Stimulated activated CD4-positive, alpha-beta T cell treated with anti-CD3 and anti-CD28 coated beads, Interleukin-1b, Interleukin-23, amount 100 ng/mL, for 24 hours (primary cell): ENCODE measurements at places on chromosomes 7 and 10.
A peak's percentile ranks its signal among the peaks of the same experiment; 100 is the strongest.

GRCh38 chr7:137635874-137636273 is 210.9 kb downstream of the DGKI start:
- DNase-seq: no peak

- no peak for DNase-seq
Measured at GRCh38 chr7:132739271-132739955, 163.1 kb upstream of the PLXNA4 start.

GRCh38 chr7:55439627-55440026 is 74.5 kb downstream of the LANCL2 start:
- no peak for DNase-seq

- DNase-seq: no peak
Measured at GRCh38 chr10:77357185-77357584, 280.4 kb downstream of the KCNMA1 start.

DNA sequence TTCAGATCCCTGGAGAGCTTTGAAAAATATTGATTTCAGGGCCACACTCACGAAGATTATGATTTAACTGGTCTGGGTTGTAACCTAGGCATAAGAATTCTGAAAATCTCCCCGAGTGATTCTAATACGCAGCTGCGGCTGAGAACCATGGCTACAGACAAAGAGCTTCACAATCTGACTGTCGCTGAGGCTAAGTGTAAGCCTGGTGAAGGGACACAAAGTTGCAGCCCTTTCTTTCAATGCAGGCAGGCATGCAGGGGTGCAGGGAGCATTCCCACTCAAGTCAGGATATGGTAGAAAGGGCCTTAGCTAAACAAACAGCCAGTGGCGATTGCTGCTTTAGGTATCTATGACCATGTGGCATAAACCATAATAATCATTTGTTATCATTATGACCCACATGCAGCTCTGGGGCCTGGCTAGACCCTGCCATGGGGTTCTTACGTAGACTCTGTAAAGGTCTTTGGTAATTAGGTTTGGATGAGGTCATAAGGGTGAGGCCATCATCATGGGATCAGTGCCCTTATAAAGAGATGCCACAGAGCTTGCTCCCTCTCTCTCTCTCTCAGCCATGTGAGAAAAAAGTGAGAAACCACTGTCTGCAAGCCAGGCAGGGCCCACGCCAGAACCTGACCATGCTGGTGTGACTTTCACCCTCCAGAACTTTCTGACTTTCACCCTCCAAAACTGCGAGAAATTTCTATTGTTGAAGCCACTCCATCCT is 88.4 kb upstream of the LANCL2 start:
- DNase-seq: no peak

DNA sequence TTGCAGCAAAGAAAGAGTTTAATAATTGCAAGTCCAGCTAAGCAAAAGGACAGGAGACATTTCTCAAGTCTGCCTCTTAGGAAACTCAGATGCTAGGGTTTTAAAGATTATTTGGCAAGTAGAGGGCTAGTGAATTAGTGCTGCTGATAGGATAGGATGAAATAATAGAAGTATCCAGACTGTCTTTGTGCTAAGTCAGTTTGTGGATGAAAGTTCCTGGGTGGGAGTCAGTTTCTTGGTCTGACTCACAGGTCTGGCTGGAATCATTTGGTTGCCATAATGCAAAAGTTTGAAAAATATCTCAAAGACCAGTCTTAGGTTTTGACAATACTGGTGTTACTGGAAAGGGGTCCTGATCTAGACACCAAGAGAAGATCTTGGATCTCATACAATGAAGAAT is 42.6 kb upstream of the INHBA start:
- no peak for DNase-seq

GRCh38 chr10:28374036-28374435 is 71.2 kb upstream of the MPP7 start:
- no peak for DNase-seq

- no peak for DNase-seq
Measured at GRCh38 chr10:43417950-43418768, 9.2 kb upstream of the HNRNPF start.

- no peak for DNase-seq
Measured at GRCh38 chr7:1987084-1987535, 245.6 kb downstream of the MAD1L1 start.

GRCh38 chr7:68020102-68020501 is 1023.5 kb downstream of the TYW1 start:
- DNase-seq: no peak

DNA sequence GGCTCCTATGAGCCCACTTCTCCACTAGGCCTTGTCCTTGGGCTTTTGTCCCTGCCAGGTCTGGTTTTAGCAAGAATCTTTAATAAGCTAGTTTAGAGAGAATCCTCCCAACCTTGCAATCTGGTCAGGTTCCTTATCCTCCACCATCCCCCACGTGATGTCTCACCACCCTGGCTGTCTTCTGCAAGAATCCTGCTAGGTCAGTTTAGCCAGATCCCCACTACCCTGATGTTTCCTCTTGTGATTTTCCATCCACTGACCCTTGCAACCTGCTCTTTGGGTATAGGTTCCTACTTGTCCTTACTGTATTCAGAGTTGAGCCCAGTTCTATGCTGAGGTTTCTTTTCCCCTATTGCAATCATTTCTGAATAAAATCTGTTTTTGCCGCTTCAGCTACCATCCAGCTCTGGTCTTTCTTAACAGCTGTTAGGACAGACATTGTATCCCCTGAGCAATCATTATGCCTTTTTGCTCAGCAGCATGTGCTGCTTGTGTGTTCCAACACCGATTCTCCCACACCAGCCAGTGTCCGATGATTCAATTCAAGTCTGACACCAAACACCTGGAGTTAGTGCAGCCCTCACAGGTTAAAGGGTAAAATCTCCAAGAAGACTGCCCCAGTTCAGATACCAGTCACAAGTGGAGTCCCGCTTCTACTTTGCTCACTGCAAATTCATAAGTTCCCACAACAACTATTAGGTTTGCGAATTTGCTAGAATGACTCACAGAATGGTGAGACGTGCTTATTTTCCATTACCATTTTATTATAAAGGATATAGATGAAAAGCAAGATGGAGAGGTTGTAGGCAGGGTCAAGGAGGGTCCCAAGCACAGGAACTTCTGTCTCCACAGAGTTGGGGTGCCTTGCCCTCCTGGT is 62.2 kb upstream of the ADCY1 start:
- DNase-seq: no peak

DNA sequence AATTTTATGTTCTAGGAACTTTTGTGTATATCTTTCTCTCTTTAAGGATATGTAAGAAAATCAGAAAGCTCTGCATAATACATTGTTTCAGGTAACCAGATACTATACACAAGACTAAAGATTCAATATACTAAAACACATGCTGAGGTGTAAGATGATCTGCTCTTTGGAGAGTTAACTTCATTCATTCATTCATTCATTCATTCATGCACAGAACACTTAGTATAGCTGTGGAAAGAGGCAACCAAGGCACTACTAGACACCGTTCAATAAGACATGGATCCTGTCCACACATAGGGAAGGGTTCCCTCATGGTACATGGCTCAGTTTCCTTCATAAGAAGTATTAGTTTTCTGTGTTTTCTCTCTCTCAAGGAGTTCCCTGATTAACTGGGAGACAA is 207.6 kb upstream of the AOAH start:
- DNase-seq: no peak

DNA sequence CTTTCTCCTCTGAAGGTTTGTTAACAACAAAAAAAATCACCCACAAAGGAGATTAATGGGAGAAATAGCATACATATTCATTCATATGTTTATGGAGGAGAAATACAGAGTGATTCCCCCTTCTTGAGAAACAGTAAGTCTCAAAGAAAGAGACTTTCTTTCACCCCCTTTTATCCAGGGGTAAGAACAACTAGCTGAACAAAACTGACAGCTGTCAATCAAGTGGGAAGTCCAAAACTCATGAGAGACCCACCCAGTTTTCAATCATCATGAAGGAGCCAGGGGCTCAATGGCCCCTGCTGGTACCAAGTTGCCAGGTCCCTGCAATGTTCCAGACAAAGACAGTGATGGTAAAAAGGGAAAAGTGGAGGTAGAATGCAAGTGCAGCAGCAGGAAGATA is 1.9 kb upstream of the CYP3A43 start:
- no peak for DNase-seq

- DNase-seq: peak; percentile 39
Measured at GRCh38 chr7:24821045-24821753, 63.9 kb upstream of the GSDME start.

DNA sequence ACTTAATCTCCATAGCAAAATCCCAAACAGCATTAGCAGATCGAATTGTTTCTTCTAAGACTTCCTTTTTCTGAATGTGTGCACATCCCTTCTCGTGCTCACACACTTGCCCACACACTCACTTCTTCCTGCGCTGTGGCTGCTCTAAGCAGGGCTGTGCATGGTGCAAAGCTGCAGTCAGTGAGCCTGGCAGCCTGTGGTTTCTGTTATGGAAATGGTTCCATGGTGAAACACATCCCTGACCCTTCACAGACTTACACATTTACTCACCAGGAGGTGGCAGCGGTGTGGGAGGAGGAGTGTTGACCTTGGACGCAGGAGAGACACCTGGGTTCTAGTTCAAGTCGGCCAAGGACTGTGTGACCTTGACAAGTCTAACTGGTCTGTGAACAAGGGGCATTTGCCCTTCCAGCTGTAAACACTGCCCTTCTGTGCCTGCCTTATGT is 24.9 kb downstream of the MTURN start:
- no peak for DNase-seq

- no peak for DNase-seq
Measured at GRCh38 chr10:121910673-121911420, 17.0 kb downstream of the ATE1 start.

- DNase-seq: no peak
Measured at GRCh38 chr10:78658645-78659597, 409.8 kb upstream of the ZMIZ1 start.

GRCh38 chr7:139718141-139718540 is 59.7 kb downstream of the HIPK2 start:
- DNase-seq: no peak

- no peak for DNase-seq
Measured at GRCh38 chr7:108415821-108416536, 40.3 kb downstream of the NRCAM start.

DNA sequence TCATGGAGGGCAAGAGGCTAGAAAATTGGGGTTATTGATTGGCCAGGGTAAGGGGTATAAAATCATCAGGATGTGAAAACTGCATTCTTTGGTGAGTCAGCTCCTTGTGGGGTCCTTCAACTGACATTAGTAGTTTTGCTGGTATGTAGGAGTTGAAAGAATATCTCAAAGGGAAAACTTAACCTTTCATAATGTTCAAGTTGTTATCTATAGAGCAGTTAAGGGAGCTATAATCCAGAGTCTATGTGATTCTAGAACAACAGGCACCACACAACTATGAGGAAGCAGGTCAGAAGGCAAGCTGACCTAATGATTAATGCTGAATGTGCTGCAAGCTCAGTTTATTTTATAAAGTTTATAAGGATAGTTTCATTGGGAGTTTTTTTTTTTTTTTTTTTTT is 13.7 kb downstream of the PRPS1L1 start:
- no peak for DNase-seq

- DNase-seq: no peak
Measured at GRCh38 chr10:122499491-122499941, 38.2 kb downstream of the HTRA1 start.

GRCh38 chr10:119541046-119541445 is 1.5 kb downstream of the RGS10 start:
- DNase-seq: no peak

DNA sequence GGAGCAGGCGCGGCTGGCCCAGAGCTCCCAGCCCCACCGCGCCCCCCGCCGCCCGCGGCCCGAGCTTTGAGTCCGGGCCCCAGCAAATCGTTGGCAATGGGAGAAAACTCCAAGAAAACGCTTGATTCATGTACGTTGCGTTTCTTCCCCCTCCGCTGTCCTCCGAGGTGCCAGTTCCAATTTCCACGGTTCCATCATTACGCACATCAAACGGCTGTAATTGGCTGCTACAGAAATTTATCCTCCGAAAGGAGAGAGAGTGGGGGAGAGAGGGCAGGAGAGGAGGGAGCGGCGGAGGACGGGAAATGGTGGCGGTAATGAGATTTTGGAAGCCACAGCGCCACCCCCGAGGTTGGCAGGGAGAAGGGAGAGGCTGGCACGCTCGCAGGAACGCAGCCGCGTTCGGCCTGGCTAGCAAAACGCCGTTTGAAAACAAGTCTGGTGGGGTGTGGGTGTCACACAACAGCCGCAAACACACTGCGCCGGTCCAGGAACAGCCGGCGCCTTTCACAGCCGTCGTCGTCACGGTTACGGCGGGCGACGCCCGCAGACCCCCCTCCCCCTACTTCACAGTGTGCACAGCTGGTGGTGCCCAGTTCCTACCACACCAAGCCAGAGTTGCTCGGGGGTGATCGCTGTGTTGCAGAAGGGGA is 57.5 kb downstream of the UNCX start:
- no peak for DNase-seq

DNA sequence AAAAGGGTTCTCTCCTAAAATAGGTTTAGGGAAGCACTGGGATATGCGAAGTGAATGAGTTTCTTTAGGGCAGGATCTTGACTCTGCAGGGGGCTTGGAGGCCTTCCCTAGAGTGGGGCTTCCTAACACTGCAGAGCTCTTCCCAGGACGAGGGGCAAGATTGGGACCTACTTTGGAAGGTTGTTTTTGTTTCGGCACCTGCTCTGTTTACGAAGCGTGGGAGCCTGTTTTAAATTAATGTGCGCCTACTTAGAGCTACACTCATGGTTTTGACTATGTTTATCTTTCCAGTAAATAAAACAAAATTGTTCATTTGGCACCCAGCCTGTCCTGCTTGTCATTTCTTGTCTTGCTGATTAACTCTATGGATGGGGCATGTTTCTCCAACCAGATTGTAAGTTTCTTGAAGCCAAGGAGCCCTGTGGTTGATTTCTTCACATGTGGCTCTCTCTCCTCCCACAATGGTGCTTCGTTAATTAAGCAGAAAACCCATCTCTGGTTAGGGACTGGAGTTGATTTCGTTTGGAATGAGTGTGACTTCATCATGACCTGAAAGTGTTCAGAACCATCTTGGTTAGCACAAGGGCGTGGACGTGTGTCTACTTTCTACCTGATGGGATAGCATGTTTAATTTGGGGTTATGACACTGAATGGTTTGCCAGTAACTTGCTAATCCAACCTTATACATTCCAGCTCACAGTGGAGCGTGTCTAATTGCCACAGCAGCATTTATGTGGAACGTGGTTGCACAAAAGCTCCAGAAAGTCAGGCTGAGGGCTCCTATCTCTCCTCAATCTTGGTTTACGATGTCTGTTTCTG is 98.1 kb downstream of the TCF7L2 start:
- no peak for DNase-seq

GRCh38 chr7:55109404-55110167 is 90.8 kb downstream of the EGFR start:
- DNase-seq: no peak

- DNase-seq: no peak
Measured at GRCh38 chr10:86178401-86179152, 188.0 kb downstream of the GRID1 start.

DNA sequence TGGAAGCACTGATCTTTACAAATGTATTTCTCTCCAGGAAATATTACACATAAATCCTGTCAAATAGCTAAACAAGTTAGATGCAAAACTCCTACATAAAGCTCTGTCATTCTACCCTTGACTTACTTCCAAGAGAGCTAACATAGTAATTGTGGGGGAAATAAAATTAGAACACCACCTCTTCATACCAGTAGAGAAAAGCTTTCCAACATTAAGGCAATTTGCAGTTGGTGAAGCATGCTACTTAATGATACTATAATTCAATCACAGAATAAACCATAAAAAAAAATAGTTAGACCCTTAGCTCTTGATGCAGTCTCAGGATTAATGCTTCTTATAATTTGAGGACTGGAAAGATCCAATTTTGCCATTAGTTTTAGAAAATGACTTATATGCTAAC is 35.2 kb downstream of the SEMA3A start:
- no peak for DNase-seq

GRCh38 chr7:85191383-85191782 is 4.5 kb upstream of the SEMA3D start:
- no peak for DNase-seq

- DNase-seq: no peak
Measured at GRCh38 chr7:77308792-77309191, 107.4 kb downstream of the GSAP start.
